ENCODE measurements at places on chromosomes 2 and 18.

- DNase-seq = no peak
Observed at GRCh38 chr2:31402388-31402787, 12.2 kb downstream of the XDH start.

DNA sequence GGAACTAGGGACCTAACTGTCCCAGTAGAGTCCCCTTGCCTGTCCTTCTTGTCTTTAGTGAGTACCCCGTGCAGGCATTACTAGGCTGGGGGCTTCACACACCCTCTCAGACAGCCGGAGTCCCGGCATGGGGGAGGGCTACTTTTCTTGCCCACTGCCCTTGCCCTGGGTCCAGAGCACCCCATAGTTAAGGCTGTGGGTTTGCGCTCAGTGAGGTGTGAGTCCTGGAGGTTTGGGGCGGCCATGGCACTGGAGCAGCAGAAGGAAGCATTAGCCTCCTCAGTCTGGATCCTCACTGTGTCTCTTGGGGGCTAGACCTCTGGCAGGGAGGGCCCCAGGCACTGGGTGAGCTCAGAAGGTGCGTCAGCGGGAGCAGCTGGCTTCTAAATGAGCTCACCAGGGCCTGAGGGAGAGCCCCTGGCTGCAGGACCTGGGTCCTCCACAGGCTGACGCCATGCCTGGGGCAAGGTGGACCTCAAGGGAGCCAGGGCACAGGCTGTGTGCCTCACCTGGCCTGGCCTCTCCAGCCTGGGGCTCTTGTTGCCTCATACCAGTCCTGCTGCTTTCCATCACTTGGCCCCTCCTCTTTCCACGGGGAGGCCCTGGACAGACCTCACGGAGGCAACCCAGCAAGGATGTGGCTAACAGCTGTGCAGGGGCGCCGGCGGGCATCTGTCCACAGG, 27.4 kb downstream of the HS6ST1 start:
- no peak for DNase-seq

- DNase-seq = no peak
Observed at GRCh38 chr2:215019085-215019484, 119.3 kb downstream of the ABCA12 start.

GRCh38 chr18:35515460-35516130, 17.8 kb upstream of the INO80C start:
- DNase-seq = no peak

GRCh38 chr2:214127170-214127569, 283.7 kb upstream of the VWC2L start:
- no peak for DNase-seq

GRCh38 chr2:150695451-150696135, 208.1 kb upstream of the RND3 start:
- no peak for DNase-seq

DNA sequence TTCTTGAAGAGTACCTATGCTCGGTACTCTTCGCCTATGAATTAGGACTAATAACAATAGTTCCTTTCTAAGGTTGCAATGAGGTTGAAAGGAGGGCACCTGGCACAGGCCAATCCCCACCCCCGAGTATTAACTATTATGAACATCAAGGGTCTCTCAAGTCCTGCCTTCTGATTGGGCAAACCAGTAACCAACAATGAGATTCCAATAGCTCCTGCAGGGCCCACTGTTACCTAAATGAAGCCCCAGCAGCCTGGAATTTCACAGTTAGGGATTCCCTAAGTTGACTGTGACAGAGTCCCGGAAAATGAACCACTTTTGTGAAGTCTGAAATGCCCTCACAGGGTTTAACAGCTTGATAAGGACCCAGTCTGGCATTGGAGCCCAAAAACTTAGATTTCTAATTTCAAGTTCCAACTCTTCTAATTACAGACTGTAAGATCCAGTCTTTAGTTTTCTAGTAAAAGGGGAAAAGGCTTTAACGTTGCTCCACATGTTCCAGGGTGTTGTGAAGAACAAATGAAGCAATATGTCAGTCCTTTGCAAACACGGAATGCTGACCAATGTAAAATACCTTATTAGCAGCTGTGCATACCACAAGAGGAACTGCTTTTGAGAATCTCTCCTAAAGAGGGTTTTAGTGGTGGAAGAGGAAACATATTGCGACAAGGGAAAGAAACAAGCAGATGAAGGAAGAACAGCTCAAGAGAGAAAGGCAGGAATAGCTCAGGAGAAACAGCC, 277.7 kb upstream of the MAP2 start:
- no peak for DNase-seq

DNA sequence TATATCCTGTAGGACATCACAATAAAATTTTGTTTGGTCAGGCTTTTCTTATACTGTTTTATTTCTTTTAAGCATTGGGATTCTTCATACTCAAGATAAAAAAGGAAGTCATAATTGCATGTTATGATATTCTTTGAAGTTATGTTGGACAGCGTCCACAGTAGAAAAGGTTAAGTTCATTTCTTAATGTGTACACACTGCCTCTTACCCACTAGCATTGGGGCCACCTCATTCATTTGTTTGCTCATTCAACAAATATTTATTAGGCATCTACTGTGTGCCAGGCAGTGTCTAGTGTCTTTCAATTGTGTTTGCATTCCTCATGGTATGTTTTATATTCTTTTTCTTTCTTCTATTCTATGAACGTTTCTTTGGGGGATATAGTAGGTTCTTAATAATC, 70.2 kb downstream of the PTPRM start:
- no peak for DNase-seq

GRCh38 chr18:21509062-21509461, 91.4 kb downstream of the ESCO1 start:
- DNase-seq = no peak

DNA sequence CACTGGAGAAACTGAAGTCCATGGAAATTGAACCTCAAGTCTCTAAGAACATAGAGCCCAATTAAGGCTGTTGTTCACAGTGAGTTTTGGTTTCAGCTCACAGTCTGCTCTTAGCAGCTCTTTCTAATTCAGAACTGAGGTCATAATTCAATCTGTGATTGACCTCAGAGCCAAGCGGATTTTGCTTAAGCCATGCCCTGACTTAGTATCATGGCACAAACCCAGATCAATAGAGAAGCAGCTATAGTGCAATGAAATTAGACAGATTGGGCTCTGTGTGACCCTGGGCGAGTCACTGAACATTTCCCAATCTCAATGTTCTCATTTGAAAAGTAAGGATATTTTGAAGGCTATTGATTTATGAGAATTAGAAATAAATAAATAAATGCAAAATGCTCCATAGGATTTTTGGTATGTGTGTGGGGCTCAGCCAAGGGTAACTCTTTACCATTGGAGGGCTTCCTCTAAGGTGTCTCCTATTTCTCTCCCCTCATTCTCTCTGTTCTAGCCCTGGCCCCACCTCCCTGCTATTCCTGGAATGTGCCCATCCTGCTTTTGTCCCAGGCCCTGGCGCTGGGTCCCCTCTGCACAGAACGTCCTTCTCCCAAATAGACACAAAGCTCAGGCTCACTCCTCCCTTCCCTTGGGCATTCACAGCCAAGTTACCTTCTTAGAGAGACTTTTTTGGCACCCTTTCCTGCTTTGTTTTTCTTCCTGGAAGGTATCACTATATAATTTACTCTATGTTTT, 239.6 kb downstream of the LPIN1 start:
- no peak for DNase-seq

DNA sequence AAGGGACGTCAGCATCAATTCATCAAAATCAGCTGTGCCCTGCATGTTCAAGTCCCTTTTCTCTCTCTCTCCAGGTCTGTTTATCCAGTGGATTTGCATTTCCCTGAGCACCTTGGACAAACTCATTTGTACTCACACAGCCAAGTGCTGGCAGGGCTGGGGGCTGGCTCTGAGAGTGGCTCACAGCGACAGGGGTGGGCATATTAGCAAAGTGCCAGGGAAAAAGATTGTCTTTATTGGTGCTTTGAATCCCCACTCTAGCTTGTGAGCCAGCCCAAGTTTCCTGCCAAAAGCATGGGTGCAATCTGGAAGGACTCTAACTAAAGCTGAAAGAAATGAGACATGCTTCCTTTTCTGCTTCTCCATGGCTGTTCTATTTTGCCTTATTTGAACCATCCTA, 56.6 kb downstream of the ACOXL start:
- DNase-seq = no peak

- DNase-seq = no peak
Observed at GRCh38 chr2:36458106-36458505, 102.5 kb downstream of the CRIM1 start.

DNA sequence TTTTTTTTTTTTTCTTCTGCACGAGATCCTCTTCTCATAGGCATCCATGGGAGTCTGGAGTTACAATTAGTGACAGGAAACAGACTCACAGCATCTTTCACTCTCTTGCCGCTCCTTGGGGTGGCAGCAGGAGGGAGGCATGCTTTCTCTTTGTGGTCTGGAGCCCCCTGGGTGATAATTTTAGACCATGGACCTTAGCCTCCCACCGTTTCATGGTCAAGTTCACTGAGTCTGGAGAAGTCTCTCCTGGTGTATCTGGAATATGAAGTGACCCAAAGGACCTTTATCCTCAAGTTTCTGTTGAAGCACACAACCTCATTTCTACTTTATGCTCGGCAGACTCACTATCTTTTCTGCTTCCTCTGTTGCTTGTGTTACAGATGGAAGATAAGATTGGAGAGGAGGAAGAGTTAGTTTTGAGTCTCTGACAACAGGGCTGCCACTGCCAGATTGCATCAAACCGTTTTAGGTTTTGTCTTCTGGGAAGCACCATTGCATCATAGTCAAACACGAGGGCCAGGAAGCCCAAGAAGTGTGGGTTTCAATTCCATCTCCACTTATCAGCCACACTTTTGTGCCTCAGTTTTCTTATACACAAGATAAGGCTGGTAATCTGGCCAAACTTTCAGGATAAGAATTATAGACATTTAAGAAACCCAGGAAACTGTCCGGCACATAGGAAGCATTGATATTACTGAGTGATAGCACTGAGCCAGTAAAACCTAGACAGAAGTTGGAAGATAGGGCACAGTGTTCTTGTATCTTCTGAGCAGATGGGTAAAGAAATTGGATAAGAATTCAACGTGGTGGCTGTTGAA, 62.3 kb downstream of the ADCYAP1 start:
- DNase-seq = no peak

DNA sequence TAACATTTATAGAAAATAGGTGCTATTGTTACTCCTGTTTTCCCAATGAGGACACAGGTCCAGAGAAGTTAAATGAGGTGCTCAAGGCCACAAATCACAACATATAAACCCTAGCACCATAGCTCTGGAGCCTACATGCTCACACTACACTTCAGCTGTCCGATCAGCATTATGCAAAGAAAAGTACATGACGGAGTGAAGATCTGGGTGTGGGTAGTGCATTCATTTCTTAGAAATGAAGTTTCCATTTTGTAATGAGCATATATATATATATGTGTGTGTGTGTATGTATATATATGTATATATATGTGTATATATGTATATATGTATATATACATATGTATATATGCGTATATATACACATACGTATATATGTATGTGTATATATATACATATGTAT, 30.2 kb upstream of the MRPL19 start:
- no peak for DNase-seq

DNA sequence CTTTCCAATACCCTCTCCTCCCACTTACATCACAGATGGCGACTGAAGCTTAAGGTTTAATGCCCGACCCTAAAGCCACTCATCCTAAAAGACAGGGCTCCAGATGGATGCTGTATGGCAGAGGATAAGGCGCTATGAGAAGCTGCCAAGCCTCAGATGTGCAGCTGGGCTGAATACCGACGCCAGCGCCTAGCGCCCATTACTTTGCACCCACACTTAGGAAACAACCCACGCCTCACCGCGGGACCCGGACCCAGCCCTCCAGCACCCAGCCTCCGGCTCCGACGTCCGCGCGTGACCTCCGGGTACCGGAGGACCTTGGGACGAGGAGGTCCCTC, 335 bp downstream of the TRAK2 start:
- DNase-seq = no peak

GRCh38 chr2:193985272-193985671, 1671.8 kb upstream of the SLC39A10 start:
- no peak for DNase-seq

DNA sequence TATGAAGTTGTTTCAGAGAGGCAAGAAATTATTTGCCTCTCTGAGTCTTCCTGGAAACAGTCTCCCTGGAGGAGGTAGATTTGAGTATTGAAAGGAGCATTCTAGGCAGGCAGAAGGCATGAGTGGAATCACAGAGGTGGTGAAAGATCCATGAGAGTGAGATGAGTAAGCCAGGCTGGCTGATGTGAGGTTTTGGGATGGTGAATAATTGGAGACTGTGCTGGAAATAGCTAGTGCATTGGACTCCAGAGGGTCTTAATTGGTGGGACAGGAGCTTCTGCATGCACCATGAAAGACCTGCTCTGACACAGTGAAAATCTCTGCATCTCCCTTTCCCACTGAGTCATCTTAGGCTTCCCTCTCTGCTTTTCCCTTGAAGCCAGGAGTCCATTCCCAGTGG, 46.3 kb downstream of the CDC42EP3 start:
- no peak for DNase-seq

GRCh38 chr2:152031747-152032306, 67.0 kb downstream of the CACNB4 start:
- no peak for DNase-seq

DNA sequence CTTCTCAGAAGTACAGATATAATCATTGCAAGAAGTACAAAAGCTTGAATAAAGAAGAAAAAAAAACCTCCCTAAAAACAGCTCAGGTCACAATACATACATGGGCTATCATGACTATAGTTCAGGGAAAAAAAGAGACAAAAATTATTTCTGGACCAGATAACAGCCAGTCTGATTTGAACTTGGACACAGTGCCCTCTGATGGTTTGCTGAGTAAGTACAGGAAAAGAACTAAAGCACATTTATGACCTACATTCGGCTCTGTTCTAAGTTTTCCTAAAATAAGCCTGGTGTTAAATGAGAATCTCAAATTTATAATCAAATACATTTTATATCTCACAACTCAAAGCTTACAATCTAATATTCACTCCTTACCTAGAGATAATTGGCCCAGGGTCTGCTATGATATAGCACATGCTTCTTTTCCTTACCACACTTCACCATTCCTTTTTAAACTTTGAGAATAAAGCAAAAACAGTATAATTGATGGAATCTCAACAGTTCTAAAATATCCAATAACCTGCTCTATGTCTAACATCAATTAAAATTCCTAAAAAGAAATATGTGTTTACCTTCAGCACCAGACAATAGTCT, 81.1 kb downstream of the RAPH1 start:
- peak; percentile 1 for DNase-seq

GRCh38 chr2:6493266-6493665, 372.4 kb downstream of the CMPK2 start:
- no peak for DNase-seq

- no peak for DNase-seq
Observed at GRCh38 chr18:9359796-9360195, 25.2 kb downstream of the TWSG1 start.
